ENCODE measurements at places on chromosomes 5 and 9.

DNA sequence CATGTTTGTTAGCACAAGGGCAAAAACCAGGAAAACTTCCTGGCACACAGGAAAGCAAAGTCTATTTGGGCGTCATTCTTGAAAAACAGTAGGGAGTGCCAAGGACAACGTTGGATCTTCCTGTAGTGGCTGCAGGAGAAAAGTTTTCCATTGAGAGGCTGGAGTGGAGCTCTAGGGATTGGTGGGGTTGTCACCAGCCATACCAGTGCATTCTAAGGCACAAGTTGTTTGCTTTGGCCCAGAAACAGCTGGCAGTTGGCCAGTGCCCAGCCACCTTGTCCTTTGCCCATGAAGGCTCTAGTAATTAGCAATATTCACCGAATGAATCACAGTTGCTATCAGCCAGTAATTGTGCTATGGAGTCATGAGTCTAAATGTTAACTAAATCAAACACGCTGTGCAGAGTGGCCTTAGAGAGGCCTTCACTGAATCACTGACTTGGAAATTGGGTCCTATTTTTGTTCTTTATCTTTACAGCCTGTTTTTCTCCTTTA, 26.4 kb downstream of the TNFSF15 start:
- DNase-seq = no peak

GRCh38 chr9:136771907-136772415, 7.6 kb upstream of the LCN15 start:
- DNase-seq = no peak

DNA sequence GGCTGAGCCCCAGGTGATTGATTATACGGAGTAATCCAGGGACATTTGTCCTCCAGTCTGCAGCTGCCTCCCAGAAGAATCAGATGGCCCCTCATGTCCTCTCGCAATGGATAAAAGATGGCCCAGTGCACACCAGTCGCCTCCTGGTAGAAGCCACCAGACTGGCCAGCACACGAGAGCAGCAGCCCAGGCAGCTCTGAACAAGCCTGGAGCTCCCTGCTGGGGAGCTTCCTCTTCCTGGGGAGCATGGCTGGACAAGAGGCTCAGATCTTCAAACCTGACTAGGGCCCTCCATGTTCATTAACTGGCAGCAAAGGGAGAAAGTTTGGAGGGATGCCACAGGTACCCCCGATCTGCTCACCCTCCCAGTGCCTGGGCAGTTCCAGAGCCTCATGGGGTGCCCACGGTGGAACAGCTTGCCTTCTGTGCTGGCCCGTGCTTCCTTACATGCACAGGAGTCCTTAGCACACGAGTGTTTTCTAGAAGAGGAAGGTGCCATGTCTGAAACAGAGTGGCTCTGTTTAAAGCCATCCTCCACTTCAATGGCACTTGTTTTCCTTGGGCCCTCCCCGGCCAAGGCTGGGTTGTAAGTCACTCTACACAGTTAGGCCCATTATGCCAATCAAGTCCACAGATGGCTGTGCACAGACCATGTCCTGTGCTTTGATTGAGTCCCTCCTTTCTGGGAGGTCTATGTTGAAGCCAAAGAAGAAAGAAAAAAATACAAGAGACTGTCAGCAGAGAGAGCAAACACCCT, 75.6 kb downstream of the PRRT1B start:
- DNase-seq = no peak

DNA sequence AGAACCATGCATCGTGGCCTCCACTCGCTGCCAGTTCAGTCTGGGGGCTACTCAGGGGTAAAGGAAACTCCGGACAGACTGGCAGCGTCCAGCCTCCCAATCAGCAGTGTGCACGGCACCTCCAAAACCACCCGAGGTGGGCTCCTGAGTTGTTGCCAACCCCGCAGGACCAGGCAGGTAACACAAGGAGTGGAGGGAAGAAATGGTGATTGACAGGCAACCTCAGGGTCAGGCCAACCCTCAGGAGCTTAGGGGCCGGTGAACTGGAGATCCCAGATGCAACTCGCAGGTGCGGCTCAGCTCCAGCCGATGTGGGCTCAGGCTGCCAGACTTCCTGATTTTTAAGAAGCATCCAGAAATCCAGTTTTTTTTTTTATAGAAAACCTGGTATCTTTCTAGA, 37.3 kb upstream of the AKNA start:
- no peak for DNase-seq

DNA sequence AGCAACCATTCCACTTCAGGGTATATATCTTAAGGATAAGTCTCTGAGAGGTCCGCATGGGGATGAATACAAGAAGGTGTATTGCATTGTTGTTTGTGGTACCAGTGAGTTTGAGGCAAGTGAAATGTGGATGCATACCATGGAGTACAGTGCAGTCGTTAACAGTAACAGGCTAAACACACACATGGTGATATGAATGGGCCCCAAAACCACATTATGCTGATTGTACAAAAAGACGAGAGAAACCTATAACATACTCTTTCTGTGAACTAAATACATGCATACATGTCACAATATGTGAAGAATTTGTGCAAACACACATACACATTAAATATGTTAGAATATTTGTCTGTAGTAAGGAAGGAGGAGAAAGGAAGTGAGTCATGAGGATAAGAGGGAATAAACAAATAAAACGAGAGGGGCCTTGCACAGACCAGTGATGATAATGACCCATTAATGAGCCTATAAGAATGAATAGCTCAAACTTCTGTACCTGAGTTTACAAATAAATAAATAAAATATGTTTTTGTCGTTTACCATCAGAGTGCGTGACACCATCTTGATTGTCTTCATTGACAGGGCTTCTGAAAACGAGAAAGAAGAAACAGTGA, 66.5 kb upstream of the RICTOR start:
- DNase-seq = no peak

DNA sequence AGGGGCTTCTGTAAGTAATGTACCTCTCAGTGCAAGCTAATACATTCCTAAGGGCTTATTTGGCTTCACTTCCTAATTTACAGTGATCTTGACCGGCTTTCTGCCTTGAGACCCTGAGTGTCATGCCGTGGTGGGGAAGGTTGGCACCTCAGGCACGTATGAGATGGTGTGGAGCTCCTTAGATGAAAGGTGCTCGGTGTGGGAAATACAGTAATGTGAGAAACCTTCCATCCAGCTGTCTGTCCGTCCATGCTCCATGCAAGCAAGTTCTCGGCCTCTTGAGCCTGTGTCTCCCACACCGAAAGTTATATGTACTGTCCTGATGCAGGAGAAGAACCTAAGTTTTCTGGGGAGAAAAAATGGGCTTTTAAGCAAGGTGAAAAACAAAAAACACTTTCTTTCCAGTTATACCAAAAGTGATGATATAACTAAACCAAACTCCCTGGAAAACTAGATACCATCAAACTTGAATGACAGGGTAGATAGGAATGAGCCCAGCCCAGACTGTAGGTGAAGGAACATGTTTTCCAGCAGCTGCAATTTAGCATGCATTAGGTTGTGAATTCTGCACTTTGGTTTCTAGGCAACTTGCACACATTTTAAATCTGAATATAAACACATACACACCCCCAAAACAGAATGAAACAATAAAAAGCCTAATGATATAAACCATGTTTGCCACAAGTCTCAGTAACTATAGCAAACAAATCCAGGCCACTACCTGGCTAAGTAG, 279.6 kb downstream of the FANCC start:
- DNase-seq = no peak

DNA sequence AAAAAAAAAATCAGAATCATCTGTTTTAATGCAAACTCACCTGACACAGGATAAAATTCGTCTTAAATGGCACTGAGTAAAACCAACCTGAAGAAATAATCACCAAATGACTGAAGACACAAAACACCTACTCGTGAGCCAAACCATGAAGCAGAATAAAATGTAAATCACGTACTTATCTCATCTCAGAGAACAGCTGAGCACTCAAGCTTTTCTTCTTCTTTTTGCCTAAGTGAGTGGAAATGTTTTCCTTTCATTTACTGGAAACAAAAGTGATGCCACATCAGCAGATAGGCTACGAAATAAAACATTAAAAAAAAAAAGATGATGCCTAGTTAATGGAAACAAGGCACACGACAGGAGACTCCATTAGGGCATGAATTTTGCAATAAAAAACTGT, 36.4 kb downstream of the ATPSCKMT start:
- no peak for DNase-seq

DNA sequence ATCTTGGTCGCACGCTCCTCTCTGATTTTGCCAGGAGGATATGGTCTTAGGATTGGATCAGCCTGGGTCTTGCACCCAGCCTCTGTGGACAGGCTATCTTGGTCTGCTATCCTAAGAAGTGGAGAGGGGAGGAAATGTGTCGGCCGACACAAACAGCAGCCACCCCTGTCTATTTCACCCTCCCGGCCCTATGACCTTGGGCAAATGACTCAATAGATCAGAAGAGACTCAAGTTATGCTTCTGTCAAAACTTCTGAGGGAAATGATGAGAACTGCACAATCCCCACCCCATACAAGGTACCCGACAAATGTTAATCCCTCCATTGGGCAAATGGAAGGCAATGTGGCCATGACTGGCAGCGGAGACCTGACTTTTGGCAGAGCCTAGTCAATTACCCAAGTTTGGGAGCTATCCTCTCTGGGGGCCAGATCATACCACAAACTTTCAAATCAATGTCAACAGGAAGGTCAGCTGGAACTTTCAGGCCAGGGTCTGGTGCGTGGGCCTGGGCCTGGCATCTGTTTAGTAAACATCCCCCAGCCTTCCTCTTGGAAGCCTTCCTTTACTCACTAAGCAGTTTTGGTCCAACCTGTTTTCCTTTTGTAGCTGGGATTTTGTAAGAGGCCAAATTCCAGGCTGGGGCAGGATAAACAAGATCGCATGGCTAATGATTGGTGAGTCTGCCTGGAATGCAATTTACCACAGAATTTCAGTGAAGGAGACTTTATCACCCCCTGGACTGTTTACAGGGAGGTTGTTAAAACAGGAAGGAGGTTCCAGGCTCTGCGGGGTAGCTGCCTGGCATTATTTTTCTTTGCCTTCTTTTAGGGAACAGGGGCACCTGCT, 64.2 kb upstream of the CPEB4 start:
- no peak for DNase-seq

DNA sequence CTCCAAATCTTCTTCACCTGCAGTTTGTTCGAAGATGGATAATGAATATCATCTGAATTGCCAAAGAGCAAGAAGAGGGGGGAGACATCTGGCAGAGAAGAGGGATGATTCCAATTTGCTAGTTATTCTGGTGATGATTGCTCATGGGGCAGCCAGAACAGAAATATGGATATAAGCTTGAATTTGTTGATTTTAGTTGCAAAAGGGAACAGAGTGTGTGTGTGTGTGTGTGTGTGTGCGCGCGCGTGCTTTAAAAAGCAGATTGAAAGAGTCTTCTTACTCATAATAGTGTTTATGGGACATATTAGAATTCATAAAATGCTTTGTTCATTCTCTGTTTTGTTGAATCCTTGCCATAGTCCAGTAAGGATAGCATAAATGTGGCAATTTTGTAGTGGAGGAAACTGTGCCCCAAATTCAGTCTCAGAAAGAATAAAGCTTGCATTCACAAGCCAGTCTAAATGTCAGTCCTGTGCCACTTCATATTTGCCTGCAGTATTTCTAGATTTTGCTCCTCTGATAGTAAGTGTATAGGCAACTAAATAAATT, 436.3 kb upstream of the KLF4 start:
- DNase-seq = no peak

GRCh38 chr5:150279330-150280020, 10.1 kb downstream of the CAMK2A start:
- no peak for DNase-seq

DNA sequence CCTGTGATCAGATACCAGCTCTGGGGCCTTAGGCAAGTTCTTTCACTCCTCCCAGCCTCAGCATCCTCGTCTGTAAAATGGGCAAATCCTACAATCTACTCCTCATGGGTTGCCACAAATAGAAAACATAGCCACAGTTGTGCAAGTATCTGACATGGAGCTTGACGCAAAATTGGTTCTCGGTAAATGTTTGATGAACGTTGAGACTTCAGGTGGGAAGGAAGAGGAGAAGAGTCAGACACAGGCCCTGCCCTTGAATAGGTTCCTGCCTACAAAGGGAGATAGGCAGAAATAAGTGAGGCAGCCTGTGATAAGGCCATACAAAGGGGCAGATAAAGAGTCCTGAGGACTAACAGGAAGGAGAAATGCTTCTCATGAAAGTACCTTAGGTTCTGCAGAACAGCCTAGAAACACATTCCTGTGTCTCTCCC, 26.1 kb upstream of the CPEB4 start:
- DNase-seq = no peak

DNA sequence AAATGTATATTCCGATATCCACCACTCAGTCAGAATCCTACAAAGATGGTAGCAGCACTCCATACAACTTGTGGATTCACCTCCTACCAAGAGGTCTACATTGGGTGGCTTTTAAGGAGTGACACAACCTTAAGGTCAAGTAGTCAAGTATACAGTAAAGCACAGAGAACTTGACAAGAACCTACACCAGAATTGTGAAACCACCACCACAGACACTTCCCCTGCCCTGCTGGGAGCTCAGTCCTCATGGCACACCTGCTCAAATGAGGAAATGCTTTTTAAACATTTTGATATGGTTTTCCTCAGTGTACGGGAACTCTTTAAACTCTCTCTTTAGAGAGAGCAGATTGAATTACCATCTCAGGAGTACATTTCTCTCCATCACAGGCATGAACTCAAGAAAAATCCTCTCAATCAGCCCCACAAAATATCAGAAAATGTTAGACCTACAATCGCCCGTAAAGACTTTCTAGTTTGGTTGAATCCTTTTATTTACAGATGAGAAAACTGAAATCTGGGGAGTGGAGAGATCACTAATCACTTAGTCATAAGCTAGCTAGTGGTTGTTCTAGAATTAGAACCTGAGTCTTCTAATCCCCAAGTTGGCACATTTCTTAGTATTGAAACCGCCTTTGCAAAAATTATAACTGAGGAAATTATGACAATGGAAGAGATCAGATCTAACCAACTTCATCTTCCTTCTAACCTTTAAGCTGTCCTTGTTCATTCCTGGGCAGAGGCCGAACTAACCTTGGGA, 38.5 kb upstream of the NR4A3 start:
- DNase-seq = no peak

DNA sequence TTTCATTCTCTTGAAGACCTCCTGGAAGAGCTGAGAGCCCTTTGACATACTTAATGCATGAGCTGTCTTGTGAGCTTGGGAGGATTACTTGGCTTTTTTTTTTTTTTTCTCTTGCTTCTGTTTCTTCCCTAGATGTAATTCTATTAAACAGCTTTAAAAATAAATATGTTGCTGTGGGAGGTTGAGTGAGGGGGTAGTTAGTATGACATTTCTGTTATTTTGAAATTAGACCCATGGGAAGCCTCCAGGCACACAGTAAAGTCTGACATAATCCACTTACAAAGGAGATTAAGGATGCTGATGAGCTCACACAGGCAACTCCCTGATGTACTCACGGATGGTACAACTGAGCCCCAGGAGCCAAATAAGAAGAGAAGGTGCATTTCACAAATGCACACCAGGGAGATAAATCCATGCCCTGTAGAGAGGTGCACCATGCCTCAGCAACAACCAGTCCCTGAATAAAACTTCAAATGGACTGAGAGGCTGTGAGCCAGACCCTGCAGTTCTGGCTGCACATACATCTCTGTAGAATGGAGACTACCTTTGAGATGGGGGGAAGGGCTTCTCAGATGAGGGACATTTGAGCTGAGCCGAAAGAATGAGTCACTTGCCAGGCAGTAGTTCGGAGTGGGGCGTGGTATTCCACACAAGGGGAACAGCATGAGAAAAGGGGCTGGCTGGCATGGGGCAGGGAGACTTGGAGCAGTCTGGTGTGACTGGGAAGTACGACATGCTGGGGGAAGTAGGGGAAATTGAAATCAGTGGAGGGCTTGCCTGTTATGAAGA, 68.7 kb downstream of the ACTL7B start:
- DNase-seq = peak; percentile 18

GRCh38 chr5:128021411-128021810, 62.2 kb upstream of the SLC12A2 start:
- DNase-seq = no peak

All from NCI-H1436 treated with DMSO at 0.1 percent for 48 hours (cell line).